ENCODE measurements at places on chromosomes 6 and 20. TPM values are rescaled to one million over a fixed set of nuclear protein-coding genes. Genes with fewer than 3 reads are reported as not detected.

The VPS52 gene
- total RNA-seq = 58.2 TPM

The HUS1B gene
- 0.76 TPM for total RNA-seq

DNA sequence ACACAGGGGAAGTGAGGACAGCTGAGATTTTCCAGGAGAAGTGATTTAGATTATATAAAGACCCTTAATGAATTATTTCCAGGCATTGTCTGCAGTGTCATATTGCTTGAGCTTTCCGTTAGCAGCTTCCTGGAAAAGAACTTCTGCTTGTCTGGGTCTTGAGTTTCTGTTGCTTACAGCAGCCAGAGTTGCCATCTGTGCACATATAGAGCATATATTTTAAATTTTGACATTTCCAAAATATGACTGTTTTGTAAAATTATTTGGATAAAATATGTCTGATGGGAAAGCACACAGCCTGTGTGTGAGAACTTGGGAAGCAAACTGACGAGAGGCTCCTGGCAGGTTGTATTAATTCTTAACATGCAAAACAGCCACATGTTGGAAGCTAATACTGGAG lies 21.0 kb upstream of the NKX2-2 start:
- no peak for DNase-seq

DNA sequence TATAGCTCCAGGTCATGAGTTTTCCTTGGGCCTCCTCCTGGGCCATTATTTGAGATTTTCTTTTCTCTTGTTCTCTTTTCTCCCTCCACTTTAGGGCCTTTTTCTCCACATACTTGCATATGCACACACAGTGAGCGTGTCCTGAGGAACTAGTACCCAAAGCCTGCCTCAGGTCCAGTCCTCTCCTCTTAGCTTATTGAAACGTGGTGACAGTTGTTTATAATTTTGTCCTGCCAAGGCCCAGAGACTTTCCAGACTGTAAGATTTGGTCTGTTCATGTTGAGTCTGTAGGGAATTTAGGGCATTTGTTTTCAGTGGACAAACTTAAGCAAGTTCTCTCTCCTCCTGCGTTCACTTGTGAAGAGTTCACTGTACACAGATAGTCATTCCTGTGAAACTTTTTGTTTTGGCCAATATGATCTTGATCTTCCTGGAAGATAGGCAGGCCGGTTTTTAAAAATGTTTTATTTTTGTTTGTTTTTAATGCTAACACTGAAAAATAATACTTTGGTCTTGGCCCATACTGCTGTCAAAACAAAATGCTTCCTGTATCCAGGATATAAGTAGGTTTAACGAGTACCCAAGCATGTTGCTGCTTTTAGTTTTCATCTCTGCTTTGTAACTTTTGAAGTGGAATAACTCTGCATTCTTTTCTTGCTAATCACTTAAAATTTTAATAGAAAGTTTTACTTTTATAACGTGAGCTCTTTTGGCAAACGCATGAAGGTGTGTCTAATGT lies 20.7 kb downstream of the LRRC1 start:
- DNase-seq = no peak

DNA sequence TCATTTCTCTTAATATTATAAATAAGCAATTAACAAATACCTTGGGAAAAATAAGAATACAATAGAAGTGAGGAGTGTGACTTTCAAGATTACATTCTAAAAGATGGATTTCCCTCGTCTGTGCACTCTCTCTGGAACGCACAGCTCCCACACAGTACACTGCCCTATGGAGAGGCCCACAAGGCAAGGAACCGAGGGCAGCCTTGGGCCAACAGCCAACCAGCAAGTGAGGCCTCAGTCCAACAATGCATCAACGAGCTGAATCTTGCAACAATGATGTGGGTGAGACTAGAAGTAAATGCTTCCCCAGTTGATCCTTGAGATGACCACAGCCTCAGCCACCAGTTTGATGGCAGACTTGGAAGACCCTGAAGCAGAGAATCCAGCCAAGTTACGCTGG lies 34.5 kb upstream of the AVP start:
- DNase-seq = no peak
